Tongue (tissue), 3 donors: ENCODE measurements at places on chromosomes 13 and 19. TPM values are rescaled to one million over a fixed set of nuclear protein-coding genes. Genes with fewer than 3 reads are reported as not detected.

ATXN8OS gene
- total RNA-seq: not detected

EFNB2 gene
- 33.1 TPM for total RNA-seq

NEK5 gene
- 0.72 TPM for total RNA-seq

ATP7B gene
- 5.5 TPM for total RNA-seq

OVOL3 gene
- total RNA-seq: not detected

ZSWIM9 gene
- total RNA-seq: 4.9 TPM

PGLYRP1 gene
- total RNA-seq: 0.82 TPM

ELANE gene
- total RNA-seq: 3.5 TPM

C1QTNF9 gene
- 3.8 TPM for total RNA-seq

ADM5 gene
- 0.92 TPM for total RNA-seq

IGSF23 gene
- total RNA-seq: not detected

S1PR5 gene
- 2.7 TPM for total RNA-seq

MEIS3 gene
- 9.9 TPM for total RNA-seq

TMEM255B gene
- total RNA-seq: 2.7 TPM

KLK3 gene
- total RNA-seq: not detected

SIGLECL1 gene
- total RNA-seq: not detected

TYROBP gene
- total RNA-seq: 3.6 TPM

NECTIN2 gene
- total RNA-seq: 42.0 TPM

PEG3 gene
- 332 TPM for total RNA-seq

PBX4 gene
- 2.8 TPM for total RNA-seq

PLPPR3 gene
- 0.31 TPM for total RNA-seq

ATP11A gene
- total RNA-seq: 38.0 TPM

ZNF793 gene
- total RNA-seq: 8.7 TPM

APOE gene
- 59.9 TPM for total RNA-seq

RYR1 gene
- 231 TPM for total RNA-seq

TTC9B gene
- not detected for total RNA-seq

ANO8 gene
- total RNA-seq: 8.5 TPM

DCUN1D2 gene
- 24.8 TPM for total RNA-seq

ISOC2 gene
- total RNA-seq: 39.3 TPM

NDUFA13 gene
- 94.5 TPM for total RNA-seq

ANGPTL8 gene
- not detected for total RNA-seq

KLK6 gene
- not detected for total RNA-seq

ZNF491 gene
- total RNA-seq: 4.4 TPM

ZNF723 gene
- not detected for total RNA-seq

KLF1 gene
- total RNA-seq: 1.6 TPM

ZNF613 gene
- 8.5 TPM for total RNA-seq

KRI1 gene
- 9.6 TPM for total RNA-seq

CYP2S1 gene
- total RNA-seq: 11.0 TPM

VSTM1 gene
- not detected for total RNA-seq

TMEM272 gene
- not detected for total RNA-seq

TIMM13 gene
- 47.2 TPM for total RNA-seq

NPHS1 gene
- not detected for total RNA-seq

GAPDHS gene
- not detected for total RNA-seq

CERS1 gene
- 7.7 TPM for total RNA-seq

ZNF443 gene
- 11.1 TPM for total RNA-seq

CLPTM1 gene
- total RNA-seq: 38.3 TPM

NXNL1 gene
- not detected for total RNA-seq

ACP7 gene
- total RNA-seq: not detected

FGF21 gene
- not detected for total RNA-seq

TNFAIP8L1 gene
- 12.0 TPM for total RNA-seq

ZNF331 gene
- total RNA-seq: 18.3 TPM

NCR1 gene
- total RNA-seq: not detected

LILRB5 gene
- 4.1 TPM for total RNA-seq

KCNRG gene
- total RNA-seq: 4.3 TPM

ARL11 gene
- 0.92 TPM for total RNA-seq

ELSPBP1 gene
- total RNA-seq: not detected
